ENCODE measurements at places on chromosomes 11 and 22.
A peak's percentile ranks its signal among the peaks of the same experiment; 100 is the strongest.

DNA sequence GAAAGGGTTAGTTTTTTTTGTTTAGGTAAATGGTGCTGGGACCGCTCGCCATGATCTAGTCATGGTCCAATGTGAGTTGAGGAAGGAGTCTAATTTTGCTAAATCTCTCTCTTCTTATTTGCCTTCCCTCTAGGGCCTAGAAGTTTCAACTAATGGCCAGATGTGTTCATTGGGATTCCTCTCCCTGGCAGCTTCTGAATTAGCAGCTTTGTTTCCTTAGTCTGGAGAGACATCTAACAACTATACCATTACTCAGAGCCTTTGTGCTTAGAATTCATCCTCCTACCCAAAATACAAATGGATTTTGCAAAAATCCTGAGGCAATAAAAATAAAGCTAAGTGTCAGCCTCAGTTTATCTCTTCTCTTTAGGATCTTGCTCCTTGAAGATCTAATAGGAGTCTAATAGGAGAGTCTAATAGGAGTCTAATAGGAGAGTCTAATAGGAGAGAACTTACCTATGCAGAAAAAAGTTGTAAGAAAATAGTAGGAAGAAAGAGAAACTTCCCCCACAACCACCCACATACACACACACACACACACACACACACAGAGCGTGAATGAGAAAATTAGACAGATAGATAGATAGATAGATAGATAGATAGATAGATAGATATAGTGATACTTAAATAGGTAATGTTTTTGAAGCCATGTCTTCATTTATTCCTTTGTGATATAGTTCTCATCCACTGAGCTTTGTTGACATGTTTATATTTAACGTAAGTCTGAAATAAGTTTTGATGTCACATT is 980.5 kb upstream of the CNTN5 start:
- DNase-seq: no peak

DNA sequence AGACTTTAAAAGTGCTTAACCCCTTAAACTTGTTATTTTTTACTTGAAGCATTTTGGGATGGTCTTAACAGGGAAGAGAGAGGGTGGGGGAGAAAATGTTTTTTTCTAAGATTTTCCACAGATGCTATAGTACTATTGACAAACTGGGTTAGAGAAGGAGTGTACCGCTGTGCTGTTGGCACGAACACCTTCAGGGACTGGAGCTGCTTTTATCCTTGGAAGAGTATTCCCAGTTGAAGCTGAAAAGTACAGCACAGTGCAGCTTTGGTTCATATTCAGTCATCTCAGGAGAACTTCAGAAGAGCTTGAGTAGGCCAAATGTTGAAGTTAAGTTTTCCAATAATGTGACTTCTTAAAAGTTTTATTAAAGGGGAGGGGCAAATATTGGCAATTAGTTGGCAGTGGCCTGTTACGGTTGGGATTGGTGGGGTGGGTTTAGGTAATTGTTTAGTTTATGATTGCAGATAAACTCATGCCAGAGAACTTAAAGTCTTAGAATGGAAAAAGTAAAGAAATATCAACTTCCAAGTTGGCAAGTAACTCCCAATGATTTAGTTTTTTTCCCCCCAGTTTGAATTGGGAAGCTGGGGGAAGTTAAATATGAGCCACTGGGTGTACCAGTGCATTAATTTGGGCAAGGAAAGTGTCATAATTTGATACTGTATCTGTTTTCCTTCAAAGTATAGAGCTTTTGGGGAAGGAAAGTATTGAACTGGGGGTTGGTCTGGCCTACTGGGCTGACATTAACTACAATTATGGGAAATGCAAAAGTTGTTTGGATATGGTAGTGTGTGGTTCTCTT is 2.8 kb downstream of the MALAT1 start:
- no peak for DNase-seq

DNA sequence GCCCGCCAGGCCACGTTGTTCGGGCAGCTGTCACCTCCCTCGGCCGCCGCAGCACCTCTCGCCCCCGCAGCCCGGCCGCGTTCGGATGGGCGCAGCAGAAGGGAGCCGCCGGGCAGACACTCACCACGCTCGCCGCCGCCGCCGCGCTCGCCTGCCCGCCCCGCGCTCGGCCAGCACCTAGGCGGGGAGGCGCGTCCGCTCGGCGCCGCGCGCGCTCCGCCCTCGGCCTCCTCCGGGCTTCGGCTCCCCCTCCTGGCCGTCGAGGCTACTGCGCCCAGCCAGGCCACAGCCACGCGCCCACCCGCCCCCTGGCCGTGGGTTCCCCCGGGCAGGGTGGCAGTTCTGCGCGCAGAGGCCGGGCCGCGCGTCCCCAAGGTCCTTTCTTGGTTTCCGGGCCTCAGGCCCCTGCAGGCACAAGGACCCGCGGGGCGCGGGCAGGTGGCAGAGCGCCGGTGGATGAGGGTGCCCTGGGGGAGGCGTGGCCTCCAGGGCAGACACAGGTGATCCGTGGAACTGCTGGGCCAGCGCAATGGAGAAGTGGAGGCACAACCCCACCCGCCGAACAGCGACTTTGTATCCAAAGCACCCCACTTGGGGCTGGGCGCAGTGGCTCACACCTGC is at the start of gene SLC25A22:
SLC25A22 (minus strand) TSS at position 189 of the 621 bp plus-strand sequence. CDS start 3,275 bp downstream, outside the sequence.
- peak; percentile 91 for DNase-seq

GRCh38 chr11:119381181-119381988 is at the start of gene USP2:
Gene USP2 (minus strand): TSS chr11:119381690. CDS start chr11:119373480, 8,210 bp downstream.
- DNase-seq: peak; percentile 96

DNA sequence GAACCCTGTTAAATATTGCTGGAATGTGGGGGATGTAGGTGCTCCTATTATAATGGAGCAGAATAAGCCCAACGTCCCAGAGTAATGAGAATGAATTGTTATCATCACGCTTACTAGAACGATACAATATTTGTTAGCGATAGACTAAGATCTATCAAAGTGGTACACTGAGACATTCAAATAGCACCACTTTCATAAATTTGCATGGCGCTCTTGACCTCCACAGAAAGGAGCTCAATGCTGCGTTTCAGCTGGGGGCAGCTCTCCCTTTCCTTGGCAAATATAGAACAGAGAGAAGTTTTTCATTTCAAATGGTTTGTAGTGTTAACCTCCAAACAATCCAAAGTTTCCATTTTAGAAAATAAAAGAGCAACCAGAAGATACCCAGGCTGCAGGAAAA is 38.2 kb upstream of the BLID start:
- DNase-seq: no peak

GRCh38 chr11:114228435-114229411 is 67.5 kb upstream of the NNMT start:
- no peak for DNase-seq

DNA sequence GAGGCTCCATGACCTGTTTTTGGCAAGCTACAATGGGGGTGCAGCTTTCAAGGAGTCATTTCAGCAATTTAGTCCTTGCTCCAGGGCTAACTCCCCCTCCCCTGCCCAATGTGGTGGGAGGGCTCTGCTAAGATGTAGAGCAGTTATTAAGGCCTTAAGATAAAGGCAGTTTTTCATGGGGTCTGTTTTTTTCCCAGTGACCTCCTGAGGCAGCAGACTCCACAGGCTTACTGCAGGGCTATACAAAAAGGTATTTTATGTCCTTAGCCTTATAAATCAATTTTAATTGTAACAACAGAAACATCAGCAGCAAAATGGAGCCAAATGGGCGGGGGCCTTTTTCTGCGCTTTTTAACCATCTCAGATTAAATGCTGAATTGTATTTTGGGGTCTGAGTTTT is 192.3 kb downstream of the KIRREL3 start:
- no peak for DNase-seq

DNA sequence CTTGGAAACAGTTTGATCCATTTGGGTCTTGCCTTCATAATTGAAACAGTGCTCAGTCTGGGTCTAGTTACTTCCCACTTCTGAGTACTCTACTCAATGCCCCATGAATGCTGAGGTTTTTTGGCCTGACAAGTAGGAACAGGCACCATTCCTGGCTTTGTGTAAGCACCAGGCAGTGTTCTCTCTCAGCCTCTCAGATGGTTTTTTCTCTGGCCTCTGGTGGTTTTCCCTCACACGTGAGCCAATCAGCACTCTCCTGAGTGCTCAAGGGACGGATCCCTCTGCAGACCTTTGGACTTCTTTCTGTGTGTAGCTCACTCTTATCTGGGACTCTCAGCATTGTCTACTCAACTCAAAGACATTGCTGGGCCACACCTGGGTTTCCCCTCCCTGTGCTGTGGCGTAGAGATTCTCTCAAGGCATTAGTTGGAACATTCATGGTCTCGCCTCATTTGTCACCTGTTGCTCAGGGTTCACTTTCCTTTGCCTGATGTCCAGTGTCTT is 21.3 kb downstream of the SIK2 start:
- DNase-seq: no peak

DNA sequence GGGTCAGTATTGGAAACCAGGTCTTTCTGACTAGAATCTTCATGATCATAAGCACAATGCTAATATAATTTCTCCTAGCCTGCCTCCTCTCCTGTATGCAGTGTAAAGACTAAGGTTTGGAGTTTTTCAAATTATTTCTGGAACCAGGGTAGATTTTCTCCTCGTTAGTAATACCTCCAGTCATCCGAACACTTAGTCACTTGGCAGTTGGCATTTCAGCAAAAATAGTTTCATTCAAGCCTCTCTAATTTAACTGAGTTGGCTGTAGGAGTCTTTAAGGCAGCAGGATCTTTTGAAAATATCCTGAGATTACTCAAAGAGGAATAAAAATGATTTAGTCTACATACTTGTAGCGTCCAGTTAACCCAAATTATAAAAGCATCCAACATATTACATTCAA is 6.3 kb downstream of the TYR start:
- DNase-seq: no peak

DNA sequence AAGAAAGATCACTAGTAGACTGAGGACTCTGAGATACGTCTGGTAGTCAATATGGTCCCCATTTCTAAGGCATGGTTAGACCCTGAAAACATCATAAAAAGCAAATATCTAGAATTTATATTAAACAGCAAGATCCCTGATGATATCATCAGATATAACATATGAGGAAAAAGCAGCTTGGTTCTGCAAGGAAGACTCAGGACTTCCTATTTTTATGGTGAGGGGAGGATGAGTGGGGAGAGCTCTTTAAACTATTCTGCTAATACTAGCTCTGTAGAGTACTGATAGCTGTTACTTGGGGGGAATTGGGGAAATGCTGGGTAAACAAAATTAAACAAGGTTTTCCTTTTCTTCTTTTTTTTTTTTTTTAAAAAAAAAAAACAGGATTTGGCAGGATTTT is 235.8 kb downstream of the SWAP70 start:
- DNase-seq: no peak

- DNase-seq: no peak
These were observed 502.4 kb downstream of the MIAT start for GRCh38 chr22:27159716-27160295.

All from HEK293T (cell line).